T1000 (cell line): ENCODE measurements at places on chromosomes 2 and 18.
A peak's percentile ranks its signal among the peaks of the same experiment; 100 is the strongest.

DNA sequence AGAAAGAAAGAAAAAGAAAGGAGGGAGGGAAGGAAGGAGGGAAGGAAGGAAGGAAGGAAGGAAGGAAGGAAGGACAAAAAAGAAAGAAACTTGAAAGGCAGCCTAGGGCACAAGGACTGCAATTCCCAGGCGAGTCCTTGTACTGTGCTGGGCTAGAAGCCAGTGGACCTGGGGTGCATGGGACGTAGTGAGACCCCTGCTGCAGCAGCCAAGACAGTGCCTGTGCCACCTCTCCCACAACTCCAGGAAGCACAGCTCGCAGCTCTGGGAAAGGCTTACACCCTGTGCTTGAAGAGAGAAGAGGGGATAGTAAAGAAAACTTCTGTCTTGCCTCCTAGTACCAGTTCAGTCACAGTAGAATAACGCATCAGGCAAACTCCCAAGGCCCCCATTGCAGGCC is 227.9 kb upstream of the CDH7 start:
- no peak for DNase-seq

GRCh38 chr2:52931660-52932059 is 835.9 kb upstream of the CHAC2 start:
- no peak for DNase-seq

DNA sequence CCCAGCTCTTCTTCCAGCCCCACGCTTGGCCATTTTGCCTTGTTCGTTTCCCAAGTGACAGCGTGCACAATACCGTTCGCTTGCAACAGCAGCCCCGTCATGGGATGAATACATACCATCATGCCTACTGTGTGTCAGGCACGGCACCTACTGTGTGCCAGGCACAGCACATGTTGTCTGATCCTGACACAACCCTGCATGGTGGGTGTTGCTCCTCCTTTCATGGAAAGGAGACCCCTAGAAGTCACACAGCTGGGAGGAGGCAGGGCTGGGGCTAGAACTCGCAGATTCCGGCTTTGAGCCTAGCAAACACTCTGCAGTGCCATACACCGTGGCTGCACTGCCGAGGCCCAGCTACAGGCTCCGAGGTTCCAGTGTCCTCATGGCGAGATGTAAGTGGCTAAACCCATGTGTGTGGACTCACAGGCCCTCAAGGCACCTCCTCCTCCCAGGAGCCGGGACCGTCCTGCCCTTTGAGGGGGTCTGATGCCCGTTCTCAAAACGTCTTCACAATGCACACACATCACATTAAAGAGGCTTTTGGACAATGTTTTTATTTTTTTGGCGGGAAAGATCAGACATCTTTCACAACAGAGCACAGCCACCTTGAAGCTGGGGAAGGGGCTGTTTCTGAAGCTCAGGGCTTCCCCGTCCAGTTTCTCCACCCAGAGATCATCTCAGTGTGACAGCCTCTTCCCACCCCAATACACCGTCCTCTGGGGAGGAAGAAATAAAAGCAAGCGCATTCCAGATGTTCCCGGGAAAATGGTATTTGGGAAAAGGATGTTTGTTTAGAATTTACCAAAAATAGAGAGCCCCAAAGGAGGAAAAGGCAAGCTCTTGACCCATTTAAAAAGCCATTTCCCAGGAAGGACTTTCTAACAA is 64.9 kb downstream of the HS1BP3 start:
- DNase-seq: no peak

DNA sequence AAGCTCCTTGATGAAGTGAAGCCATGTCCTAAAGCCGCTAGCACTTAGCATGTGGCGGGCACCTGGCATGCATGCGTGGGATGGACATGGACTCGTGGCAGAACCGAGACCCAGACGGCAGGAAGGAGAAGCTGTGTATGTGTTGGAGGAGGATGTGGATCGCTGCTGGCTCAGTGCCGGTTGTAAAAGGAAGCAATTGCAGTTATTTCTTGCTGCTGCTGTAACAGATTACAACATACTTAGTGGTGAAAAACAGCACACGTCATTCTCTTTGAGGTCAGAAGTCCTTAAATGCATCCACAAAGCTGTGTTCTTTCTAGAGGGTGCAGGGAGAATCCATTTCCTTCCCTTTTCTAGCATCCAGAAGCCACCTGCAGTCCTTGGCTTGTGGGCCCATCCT is 74.6 kb downstream of the AGAP1 start:
- DNase-seq: no peak

DNA sequence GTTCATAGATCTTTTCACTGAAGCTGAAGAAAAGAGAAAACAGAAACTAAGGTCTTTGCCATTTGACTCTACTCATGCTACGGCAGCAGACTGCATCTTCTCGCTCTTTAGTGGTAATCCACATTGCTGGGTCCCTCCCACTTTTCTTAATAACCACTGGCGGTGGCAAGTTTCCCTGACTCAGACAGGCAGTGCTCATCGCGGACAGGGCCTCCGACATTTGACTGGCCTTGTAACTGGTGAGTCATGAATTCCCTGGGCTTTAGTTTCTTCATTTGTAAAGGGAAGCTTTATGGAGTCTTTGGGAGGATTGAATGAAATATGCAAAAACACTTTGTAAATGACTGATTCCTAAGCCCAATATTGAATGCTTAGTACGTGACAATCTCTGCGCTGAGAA is 238.2 kb upstream of the RBBP8 start:
- peak; percentile 74 for DNase-seq

- DNase-seq: no peak
Observed at GRCh38 chr2:77977471-77978063, 455.4 kb upstream of the LRRTM4 start.

DNA sequence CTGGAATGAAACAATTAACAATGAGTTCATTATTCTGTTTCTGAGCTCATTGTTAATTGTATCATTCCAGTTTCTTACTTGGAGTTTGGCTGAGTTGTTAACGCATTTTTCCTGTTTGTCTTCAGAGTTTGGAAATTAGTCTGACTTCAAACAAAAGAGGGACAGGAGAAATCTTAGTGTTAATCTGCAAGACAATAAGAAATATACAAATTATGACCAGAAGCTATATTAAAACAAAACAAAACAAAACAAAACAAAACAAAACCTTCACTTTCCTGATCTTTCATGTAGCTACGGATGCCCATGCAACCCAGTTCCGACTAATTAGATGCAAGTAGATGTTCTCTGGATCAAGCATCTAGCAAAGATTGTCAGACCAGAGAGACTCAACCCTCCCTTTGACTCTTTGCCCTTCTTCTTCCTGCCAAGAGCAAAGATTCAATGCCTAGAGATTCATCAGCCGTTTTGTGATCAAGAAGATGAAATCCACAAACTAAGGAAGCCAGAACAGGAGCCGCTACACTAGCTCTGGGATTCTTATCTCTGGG is 686.2 kb upstream of the FSHR start:
- DNase-seq: no peak
